MV-4-11 (cell line): ENCODE measurements at places on chromosomes 12 and 14.
A peak's percentile ranks its signal among the peaks of the same experiment; 100 is the strongest.

- DNase-seq = no peak
These were observed 9.1 kb upstream of the CDC42BPB start for GRCh38 chr14:103066399-103066798.

GRCh38 chr12:20505056-20505455 lies 136.7 kb downstream of the PDE3A start:
- no peak for DNase-seq

GRCh38 chr12:41213107-41213506 lies 25.0 kb downstream of the PDZRN4 start:
- DNase-seq = no peak

- no peak for DNase-seq
These were observed 24.4 kb upstream of the BTBD6 start for GRCh38 chr14:105223770-105224544.

DNA sequence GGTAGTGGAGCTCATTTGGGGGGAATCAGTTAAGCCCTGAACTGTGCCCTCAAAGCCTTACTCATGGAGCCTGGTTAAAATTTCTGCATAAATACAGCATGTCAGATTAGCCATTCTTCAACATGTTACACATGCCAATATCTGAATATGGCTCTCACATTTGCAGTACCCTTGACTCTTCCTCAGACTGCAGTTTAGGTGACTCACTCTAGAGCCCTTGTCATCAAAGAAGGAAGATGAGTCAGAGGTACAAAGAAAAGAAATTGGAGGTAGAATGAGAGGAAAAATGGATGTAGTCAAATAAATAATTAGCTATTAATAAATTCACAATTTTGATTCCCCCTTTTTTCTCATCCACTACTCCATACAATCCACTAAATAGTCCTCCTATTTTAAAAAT lies 23.6 kb upstream of the OR4K2 start:
- no peak for DNase-seq

GRCh38 chr14:88599761-88600439 lies 37.1 kb downstream of the ZC3H14 start:
- no peak for DNase-seq

- DNase-seq = no peak
These were observed 95.9 kb downstream of the TBX3 start for GRCh38 chr12:114588061-114588460.

- DNase-seq = no peak
These were observed 512 bp downstream of the POU6F1 start for GRCh38 chr12:51217133-51217967.

DNA sequence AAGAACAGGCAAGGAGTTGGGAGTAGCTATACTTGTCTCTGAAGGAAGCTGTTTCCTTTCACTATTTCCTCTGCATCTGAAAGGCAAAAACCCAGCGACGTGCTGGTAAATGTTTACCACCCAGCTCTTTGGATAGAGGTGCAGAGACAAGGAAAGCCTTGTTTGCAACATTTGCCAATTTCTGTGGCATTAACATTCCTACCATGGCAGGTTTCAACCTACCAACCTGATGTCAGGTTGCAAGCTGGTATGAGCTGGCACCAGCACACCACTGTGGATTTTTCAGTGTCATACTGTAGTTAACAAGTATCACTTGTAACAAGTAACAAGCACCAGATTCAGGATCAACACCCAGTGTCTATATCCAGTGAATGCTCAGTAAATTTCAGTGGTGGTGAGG lies 294.8 kb upstream of the TMPO start:
- no peak for DNase-seq

- peak; percentile 51 for DNase-seq
These were observed 6.1 kb upstream of the FAIM2 start for GRCh38 chr12:49909826-49910225.

- no peak for DNase-seq
These were observed 388.1 kb upstream of the TMPO start for GRCh38 chr12:98127336-98127679.

- DNase-seq = no peak
These were observed 30.3 kb upstream of the INF2 start for GRCh38 chr14:104659146-104659545.

DNA sequence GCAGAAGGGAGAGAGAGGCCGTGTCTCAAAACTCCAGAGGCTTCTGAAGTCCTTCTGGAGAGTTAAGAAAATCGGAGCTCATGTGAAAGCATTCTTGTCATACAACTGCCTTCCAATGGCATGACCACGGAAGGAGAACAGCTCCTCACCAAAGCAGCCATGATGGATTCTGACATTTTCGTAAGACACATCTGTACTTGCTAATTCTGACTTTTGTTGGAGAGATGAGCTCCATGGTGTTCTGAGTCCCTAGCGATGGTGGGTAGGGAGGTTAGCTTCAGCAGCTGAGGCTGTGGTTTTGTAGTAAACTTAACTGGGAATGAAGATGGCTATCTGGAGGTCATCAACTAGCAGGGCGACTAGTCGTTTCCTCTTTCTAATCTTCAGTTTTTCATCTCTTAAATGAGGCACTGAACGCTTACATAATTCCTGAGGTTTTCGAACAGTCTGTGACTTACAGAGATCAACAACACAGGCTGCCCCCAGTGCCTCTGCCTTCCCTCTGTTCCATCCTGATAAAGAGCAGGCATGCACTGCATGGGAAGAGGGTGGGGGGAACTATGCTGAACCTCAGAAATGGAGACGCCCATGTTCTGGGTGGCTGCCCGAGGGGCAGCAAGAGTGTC lies 28.6 kb upstream of the DICER1 start:
- DNase-seq = peak; percentile 94

DNA sequence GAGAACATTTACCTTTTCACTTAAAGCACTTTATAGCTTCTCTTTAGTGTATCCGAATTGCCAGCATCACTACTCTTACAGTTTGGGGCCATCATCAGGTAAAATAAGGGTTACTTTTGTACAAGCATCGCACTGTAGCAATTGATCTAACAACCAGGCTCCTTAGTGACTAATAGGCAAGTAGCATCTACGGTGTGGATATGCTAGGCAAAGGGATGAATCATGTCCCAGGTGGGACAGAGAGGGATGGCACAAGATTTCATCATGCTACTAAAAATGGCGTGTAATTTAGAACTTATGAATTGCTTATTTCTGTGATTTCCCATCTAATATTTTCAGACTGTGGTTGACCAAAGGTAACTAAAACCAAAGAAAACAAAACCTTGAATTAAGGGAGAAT lies 582.3 kb downstream of the KCNH5 start:
- DNase-seq = no peak

- DNase-seq = no peak
These were observed 13.5 kb downstream of the CEP170B start for GRCh38 chr14:104878582-104878981.

GRCh38 chr12:101697930-101698799 lies 725 bp downstream of the CHPT1 start:
- DNase-seq = no peak

DNA sequence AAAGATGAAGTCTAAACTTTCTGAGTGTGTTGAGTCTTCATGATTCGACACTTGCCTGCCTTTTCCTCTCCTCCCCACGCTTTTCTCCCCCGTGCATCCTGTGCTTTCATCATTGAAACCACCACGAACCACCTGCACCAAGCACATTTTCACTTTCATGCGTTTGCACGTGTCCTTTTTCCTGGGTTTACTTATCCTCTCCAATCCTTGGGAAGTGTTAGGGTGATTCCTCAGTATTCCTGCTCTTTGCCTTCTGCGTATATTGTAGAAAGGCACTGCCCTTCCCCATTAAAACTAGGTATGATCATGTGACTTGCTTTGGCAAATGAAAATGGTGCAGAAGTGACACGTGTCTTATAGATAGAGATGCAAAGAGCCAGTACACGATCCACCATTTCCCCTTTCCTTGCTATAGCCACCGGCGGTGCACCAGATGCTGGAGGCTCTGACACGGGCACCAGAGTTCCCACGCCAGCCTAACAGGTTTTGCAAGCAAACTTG lies 106.6 kb downstream of the BRMS1L start:
- DNase-seq = peak; percentile 22

DNA sequence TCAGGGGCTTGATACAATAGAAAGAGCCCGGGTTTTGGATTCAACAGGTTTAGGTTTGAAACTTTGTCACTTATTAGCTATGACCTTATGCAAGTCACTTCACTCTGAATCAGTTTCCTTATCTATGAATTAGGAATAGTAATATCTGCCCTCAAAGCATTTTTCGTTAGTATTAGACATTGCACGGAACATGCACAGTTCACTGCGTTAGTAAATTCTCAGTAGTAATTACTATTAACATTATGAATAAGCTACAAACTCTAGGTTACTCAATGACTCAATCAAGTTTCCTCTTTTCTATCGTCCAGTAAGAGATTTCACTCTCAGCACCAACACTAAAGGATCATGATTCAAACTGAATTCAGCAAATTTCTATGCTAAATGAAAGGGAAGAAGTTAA lies 150.3 kb downstream of the CEP83 start:
- peak; percentile 33 for DNase-seq

- no peak for DNase-seq
These were observed 122.6 kb downstream of the ESRRB start for GRCh38 chr14:76498463-76498935.

DNA sequence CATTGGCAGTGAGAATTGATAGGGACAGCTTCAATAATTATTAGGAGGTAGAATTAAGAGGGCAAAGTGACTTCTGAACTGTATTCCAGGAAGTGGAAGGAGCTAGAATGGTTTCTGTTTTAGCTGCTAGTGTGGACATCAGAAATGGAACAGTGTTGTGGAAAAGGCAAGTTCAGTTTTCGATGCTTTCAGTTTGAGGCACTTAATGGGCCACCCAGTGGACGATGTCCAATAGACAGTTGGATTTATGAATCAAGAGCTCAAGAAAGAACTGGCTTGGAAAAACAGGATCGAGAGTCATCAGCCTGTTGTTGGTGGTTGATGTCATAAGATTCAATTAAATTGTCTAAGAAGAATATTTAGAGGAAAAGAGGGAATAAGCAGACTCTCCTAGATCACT lies 136.3 kb downstream of the DYRK2 start:
- no peak for DNase-seq
